Activated CD8-positive, alpha-beta memory T cell treated with anti-CD3 and anti-CD28 coated beads for 48 hours (primary cell): ENCODE measurements at places on chromosomes 1 and 21.

GRCh38 chr1:83034851-83035250, 964.1 kb downstream of the TTLL7 start:
- DNase-seq = no peak

GRCh38 chr1:209850342-209850979, 22.7 kb downstream of the UTP25 start:
- no peak for DNase-seq

DNA sequence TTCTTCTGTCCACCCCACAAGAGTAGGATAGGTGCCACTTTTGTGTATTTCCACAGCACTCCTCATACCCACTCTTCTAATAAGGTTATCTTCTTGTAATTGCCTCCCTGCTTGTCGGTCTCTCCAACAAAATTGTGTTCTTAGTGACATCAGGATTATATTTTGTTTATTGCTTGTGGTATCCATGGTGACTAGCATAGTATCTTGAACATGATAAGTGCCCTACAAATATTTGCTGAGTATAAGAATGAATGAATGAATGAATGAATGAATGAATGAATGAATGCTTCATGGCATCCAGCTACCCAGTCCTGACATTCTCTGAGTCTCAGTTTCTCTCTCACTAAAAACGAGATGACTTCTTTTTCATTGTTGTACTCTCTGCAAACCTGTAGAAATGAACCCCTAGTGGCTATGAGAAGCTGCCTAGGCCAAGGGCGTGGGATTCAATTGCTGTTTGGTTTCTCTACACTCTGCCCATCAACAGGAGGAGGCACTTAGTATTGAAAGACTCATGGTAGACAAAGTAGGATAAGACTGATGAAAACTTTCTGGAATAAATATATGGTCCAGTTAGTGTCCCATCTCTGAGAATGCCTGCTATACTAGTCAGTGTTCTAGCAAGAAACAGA, 121.0 kb downstream of the TMEM53 start:
- DNase-seq = no peak

DNA sequence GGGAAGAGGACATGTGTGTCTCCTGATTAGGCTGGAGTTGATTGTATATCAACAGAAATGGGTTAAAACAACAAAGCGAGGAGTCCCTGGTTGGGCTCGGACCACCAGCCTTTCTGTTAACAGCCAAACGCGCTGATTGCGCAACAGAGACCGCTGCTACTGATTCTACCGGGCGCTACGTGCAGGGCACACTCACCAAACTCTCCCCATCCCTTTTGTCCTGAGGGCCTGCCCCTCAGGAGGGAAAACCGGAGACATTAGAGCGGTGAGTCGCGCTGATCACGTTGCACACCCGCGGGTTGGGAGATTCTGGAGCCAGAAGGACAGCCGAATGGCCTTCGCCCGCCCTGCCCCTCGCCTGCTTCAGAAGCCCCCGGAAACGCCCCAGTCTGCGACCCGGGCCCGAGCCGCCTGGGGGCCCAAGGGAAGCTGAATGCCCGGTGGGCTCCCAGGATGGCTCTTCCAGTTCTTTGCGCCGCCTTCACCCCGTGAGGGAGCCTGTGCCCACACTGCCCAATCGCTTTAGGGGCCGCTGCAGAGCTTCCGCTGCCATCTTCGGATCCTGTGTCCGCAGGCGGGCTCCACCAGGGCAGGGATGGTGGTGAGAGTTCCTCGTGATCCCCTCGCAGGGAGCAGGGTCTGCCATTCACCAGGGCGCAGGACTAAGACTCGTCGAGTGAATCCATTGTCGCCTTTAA, 165.4 kb upstream of the NBPF11 start:
- DNase-seq = no peak

DNA sequence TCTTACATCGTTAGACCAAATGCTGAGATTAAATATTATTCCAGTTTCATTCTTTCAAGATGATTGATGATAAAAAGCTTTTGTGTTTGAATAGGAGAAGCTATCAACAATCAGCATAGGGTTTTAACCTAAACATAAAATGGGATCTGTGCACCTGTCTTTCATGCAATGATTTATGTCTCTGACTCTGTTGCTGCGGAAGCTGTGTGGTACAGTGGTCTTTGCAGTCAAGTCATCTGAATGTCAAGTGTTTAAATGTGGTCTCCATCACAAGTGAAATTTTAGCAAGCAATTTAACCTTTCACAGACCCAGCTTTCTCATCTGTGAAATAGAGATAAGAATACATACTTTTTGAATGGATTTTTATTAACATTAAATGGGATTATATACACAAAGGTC, 107.2 kb downstream of the PLPPR5 start:
- DNase-seq = no peak

DNA sequence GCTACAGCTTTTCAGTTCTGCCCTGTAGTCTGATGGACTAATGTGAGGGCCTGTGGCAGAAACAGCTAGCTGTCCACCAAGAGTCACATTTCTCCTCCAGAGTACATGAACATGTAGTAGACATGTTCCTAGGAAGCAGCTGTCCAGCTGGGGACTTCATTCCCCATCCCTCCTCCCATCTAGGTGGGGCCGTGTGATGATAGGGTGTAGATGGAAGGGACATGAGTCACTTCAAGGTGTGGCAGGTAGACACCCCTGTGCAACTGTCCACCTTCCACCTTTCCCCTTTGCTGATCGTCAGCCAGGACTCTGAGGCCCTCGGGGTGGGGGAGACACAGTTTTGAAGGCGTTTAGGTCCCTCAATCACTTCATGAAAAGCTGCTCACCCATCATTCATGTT, 3.6 kb upstream of the RD3 start:
- no peak for DNase-seq

DNA sequence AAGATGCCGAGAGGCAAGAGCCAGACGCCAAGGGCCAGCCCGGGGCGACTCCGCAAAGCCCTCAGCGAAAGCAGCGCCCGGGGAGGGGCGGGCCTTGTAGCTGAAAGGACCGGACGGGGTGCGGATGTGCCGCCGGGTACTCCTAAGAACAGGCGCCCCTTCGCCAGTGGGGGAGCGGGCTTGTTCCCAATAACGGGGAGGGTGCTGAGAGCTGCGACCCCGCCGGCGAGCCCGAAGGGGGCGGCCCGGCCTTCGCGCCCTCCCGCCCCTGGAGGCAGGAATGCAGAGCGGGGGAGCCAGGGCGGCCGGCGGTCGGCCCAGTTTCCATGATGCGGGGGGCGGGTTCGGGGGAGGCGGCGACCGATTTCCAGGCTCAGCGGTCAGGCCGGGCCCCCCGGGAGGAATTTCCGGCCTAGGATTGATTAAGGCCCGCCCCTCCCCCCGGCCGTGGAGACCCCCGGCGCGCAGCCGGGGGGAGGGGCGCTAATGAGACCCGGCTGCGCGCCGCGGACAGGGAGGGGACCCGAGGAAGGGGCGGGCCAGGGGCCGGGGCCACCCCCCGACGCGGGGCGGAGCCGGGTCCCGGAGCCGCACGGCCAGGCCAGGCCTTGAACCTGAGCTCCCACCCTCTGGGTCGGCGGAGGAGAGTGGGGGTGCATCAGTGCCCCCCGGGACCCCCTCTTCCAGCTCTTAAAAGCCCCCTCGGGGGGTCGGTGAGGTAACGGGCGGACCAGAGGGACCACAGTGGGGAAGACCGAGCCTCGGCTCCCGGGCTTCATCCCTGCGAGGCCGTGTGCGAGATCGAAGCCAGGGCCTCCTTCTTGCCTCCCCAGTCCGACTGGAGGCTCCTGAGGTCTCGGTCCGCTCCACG, 898 bp upstream of the TMEM200B start:
- DNase-seq = peak; percentile 49

GRCh38 chr1:171513743-171514142, 28.4 kb downstream of the PRRC2C start:
- DNase-seq = no peak

DNA sequence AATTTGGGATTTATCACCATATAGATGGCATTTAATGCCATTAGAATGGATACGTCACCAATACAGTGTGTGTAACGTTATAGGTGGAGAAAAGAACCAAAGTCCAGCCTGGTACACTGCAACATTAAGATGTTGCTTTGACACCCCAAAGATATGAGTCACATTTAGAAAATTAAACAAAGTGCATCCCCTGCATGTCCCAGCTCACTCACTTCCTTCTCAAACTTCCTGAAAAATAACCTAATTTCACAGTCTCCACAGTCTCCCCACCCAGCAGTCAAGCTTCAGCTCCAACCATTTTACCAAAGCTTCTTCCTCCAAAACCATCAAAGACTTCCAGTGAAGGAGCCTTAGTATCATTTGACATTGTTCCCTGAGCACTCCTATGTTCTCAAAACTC, 111.9 kb downstream of the OMA1 start:
- DNase-seq = no peak

DNA sequence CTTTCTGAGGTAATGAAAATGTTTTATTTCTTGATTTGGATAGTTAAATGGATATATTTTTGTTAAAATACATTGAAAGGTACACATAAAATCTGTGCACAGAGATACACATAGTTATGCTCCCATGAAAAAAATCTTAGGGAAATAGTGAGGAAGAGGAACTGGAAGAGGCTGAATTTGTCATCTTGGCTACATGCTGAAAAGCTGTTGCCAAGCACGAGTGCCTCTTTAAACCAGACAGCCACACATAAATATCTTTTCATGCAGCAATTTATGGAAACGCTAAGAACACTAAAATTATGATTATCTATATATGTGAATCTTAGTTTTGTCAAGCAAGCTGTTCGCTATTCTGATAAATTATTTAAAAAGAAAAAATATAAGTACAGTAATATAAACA, 12.8 kb upstream of the ADAR start:
- no peak for DNase-seq

- no peak for DNase-seq
Observed at GRCh38 chr1:17675744-17676143, 79.4 kb upstream of the ACTL8 start.

DNA sequence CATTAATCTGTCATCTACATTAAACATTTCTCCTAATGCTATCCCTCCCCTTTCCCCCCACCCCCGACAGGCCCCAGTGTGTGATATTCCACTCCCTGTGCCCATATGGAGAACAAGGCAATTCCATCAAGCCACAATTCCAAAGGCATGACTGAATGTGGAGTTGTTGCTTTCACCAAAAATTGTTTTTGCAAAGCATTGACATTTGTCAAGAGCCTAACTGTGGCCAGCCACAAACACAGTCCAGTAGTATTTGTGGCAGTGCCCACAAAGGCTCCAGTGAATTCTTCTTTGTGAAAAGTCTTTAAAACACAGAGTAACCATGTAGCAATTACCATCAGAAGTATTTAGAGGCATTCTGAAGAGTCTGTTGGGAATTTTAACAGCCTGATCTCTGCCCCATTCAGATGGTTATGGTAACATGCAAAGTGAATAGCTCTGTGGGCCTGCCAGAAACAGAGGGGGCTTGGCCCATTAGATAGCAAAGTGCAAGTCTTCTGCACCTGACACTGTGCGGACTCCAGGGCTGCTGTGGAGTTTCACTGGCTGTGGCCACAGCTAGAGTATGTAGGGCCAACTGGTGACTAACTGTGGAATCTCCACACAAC, 11.6 kb upstream of the LRRC53 start:
- DNase-seq = no peak

GRCh38 chr1:24985737-24986136, 55.7 kb upstream of the RUNX3 start:
- DNase-seq = no peak

DNA sequence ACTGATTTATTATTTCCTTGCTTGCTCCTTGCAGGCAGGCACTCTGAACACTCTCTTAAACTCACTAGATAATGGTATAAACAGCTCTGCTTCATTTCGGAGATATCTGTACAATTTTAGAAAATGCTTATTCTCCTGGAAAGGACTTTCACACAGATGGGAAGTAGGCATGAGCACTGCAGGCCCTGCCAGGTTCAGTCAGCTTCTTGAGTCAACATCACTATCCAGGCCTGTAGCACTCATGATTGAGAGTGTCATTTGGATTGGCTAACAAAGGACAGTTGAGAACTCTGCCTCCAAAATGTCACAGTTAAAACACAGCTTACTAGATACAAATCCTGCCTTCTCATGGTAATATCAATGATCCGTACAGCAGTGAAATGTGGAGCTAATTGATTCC, 181.9 kb downstream of the CYYR1 start:
- DNase-seq = no peak

DNA sequence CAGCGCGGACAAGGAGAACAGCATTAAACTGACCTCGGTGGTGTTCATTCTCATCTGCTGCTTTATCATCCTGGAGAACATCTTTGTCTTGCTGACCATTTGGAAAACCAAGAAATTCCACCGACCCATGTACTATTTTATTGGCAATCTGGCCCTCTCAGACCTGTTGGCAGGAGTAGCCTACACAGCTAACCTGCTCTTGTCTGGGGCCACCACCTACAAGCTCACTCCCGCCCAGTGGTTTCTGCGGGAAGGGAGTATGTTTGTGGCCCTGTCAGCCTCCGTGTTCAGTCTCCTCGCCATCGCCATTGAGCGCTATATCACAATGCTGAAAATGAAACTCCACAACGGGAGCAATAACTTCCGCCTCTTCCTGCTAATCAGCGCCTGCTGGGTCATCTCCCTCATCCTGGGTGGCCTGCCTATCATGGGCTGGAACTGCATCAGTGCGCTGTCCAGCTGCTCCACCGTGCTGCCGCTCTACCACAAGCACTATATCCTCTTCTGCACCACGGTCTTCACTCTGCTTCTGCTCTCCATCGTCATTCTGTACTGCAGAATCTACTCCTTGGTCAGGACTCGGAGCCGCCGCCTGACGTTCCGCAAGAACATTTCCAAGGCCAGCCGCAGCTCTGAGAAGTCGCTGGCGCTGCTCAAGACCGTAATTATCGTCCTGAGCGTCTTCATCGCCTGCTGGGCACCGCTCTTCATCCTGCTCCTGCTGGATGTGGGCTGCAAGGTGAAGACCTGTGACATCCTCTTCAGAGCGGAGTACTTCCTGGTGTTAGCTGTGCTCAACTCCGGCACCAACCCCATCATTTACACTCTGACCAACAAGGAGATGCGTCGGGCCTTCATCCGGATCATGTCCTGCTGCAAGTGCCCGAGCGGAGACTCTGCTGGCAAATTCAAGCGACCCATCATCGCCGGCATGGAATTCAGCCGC, 2.5 kb downstream of the S1PR1 start:
- peak; percentile 39 for DNase-seq

DNA sequence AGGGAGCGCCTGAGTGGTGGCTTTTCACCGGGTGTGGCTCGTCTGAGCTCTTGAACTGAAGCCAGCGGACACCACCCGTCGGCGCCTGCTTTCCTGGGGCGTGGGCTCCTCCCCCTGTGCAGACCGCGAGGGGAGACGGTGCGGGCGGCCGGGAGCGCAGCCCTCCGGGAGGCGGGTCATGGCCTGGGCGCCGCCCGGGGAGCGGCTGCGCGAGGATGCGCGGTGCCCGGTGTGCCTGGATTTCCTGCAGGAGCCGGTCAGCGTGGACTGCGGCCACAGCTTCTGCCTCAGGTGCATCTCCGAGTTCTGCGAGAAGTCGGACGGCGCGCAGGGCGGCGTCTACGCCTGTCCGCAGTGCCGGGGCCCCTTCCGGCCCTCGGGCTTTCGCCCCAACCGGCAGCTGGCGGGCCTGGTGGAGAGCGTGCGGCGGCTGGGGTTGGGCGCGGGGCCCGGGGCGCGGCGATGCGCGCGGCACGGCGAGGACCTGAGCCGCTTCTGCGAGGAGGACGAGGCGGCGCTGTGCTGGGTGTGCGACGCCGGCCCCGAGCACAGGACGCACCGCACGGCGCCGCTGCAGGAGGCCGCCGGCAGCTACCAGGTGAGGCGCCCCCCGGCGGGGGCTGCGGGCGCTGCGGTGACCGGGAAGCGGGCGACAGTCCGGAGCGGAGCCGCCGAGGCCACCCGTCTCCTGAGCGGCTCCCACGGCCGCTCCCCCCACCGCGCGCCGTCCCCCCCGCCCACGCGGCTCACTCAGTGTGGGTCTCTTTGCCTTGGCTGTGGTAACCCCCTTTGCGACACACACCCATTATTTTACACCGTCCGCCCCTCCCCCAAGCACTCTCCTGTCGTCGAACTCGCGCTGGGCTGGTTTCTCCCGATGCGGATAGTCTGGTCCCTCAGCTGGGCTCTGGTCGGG, at the start of gene TRIM58:
TSS of gene TRIM58 (plus strand) at position 119 of the 916 bp plus-strand sequence. CDS start at position 179, 60 bp downstream.
- peak; percentile 6 for DNase-seq
